ENCODE measurements at places on chromosomes 1 and 21. TPM values are rescaled to one million over a fixed set of nuclear protein-coding genes. Genes with fewer than 3 reads are reported as not detected.

RIPPLY3 gene
- 0.09 TPM for total RNA-seq

FALEC gene
- total RNA-seq: not detected

TMEM82 gene
- total RNA-seq: not detected

CD101 gene
- total RNA-seq: 0.39 TPM

SASS6 gene
- 13.1 TPM for total RNA-seq

TSPAN2 gene
- 1.3 TPM for total RNA-seq

CAPN8 gene
- not detected for total RNA-seq

SDC3 gene
- 0.44 TPM for total RNA-seq

- no peak for DNase-seq
- H3K36me3 ChIP-seq: no peaks in the 10 kb centered on the region
- no peak overlapping the region for H3K4me3 ChIP-seq
Observed at GRCh38 chr1:9794081-9794480, 29.7 kb downstream of the CLSTN1 start.

- no peak for DNase-seq
- H3K4me3 ChIP-seq: no peak overlapping the region
- no peak overlapping the region for H3K27ac ChIP-seq
- no peaks in the 10 kb centered on the region for H3K27me3 ChIP-seq
- no peaks in the 10 kb centered on the region for H3K36me3 ChIP-seq
Observed at GRCh38 chr1:201025571-201026002, 2.1 kb upstream of the KIF21B start.

GRCh38 chr1:68815632-68816031 is 318.8 kb upstream of the DEPDC1 start:
- no peaks in the 10 kb centered on the region for H3K36me3 ChIP-seq
- H3K4me1 ChIP-seq: no peaks in the 10 kb centered on the region
- no peaks in the 10 kb centered on the region for H3K27me3 ChIP-seq
- DNase-seq: no peak

DNA sequence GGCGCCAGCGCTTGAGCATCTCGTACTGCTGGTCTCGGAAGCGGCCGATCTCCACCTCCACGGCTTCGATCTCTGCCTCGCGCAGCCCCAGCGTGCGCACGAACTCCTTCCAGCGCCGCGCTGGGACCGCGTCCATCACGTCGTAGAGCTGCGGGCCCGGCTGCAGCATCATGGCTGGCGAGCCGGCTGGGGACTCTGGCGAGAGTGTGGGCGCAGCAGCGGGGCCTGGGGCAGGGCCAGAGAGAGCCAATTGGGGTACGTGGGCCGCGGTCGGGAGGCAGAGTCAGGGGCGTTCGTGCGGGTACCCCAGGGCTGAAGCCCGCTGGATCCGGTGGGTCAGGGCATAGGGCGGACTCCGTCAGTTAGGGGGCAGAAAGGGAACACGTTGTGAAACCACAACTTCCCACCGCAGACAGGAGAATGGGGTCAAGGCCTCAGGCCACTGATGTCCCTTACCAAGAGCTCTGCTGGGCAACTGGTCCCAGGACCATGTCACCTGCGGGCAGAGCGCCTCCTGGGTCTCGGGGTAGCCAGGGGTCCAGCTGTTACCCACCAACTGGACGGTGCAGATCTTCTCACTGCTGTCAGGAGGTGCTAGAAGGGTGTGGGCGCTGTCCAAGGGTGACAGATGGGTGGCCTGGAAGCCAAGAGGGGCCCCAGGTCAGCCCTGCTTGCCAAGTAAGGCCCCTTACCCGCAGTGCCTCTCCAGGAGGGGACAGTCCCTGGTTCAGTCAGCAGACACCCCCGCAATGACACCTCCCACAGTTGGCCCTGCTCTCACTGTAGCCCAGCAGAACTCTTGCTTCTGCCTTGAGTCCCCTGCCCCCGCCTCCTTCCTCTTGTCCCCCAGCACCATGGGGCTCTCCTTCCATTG is 4.2 kb downstream of the TNFRSF25 start:
- H3K27ac ChIP-seq: no peak overlapping the region
- peaks cover 16% of the 10 kb centered on the region for H3K36me3 ChIP-seq
- DNase-seq: no peak
- no peaks in the 10 kb centered on the region for H3K27me3 ChIP-seq
- no peak overlapping the region for H3K4me3 ChIP-seq

DNA sequence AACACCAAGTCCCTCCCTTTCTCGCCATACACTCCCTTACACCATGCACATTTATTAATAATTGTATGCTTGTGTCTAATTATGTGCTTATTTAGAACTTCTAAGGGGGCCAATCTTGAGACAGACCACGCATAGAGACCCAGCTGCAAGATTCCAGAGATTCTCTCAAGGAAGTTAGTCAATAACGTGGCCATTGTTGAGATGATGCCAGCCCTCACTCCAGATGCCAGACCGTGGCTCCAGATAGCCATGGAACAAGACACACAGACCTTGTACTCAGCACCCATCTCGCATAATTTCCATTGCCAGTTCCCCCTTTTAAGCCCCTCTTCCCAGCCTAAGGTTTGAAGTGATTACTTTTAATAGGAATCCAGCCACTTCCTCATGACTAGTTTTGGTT is 62.4 kb downstream of the DIRAS3 start:
- no peaks in the 10 kb centered on the region for H3K4me1 ChIP-seq
- H3K27me3 ChIP-seq: no peaks in the 10 kb centered on the region
- H3K36me3 ChIP-seq: no peaks in the 10 kb centered on the region
- DNase-seq: no peak

- peaks cover 9% of the 10 kb centered on the region for H3K36me3 ChIP-seq
- no peak overlapping the region for H3K27ac ChIP-seq
- no peak overlapping the region for H3K4me3 ChIP-seq
- DNase-seq: no peak
- peaks cover 89% of the 10 kb centered on the region for H3K4me1 ChIP-seq
Observed at GRCh38 chr1:26724926-26725325, 29.1 kb downstream of the ARID1A start.

GRCh38 chr1:107787299-107787698 is 177.7 kb downstream of the VAV3 start:
- peak overlapping the region; percentile 58 for H3K27ac ChIP-seq
- no peak overlapping the region for H3K4me3 ChIP-seq
- no peaks in the 10 kb centered on the region for H3K27me3 ChIP-seq
- DNase-seq: no peak
- no peaks in the 10 kb centered on the region for H3K36me3 ChIP-seq

DNA sequence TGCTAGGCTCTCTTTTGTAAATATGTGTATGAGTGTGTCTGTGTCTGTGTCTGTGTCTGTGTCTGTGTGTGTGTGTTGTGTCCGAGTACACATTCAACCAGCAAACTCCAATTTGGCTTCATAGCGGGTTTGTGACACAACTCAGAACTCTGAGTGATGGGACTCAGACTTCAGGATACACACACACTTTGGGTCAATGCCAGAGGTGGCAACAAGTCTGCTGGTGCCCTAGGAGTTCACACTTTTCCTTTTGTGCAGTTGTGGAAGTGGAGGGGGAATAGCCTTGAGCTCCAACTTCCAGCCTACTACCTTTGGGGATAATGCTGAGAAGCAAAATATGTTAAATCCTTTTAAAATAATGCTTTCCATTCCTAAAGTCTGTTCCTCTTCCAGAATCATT is 16.6 kb upstream of the TBX15 start:
- no peak overlapping the region for H3K4me3 ChIP-seq

- no peak overlapping the region for H3K4me3 ChIP-seq
- H3K4me1 ChIP-seq: peaks cover 8% of the 10 kb centered on the region
- DNase-seq: no peak
- H3K27me3 ChIP-seq: no peaks in the 10 kb centered on the region
Observed at GRCh38 chr1:25609921-25610320, 6.7 kb upstream of the MAN1C1 start.

DNA sequence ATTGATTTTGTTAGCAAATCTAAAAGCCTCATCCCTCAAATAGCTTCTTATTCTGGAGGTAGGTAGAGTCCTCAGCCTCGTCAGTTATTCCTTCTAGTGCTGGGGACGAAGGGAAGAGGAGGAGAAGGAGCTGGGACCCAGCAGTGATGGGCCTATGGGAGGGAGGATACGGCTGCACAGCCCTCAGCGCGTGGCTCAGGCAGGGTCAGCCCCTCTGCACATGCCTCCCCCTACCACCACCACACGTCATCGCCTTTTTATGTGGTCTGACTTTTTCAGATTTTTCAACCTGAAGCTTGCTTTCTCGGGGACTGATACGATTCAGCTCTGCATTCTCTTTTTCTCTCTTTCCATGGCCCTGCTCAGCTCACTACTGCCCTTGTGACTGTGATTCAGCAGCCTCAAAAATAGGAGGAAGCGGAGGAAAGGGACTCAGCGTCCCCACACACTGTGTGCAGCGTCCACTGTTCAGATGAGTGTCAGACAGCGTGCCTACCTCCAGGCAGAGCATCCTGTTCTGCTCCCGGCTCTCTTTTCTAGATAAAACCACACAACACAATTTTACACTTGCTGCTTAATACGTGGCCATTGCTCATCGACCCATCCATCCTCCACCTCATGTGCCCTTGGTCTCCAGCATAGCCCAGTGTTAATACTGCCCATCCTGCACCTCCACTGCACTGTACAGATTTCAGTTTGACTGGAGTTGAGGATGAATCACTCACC is 827 bp downstream of the OR2B11 start:
- H3K4me1 ChIP-seq: no peaks in the 10 kb centered on the region
- H3K27ac ChIP-seq: no peak overlapping the region
- no peak overlapping the region for H3K4me3 ChIP-seq
- no peaks in the 10 kb centered on the region for H3K27me3 ChIP-seq
- no peak for DNase-seq

DNA sequence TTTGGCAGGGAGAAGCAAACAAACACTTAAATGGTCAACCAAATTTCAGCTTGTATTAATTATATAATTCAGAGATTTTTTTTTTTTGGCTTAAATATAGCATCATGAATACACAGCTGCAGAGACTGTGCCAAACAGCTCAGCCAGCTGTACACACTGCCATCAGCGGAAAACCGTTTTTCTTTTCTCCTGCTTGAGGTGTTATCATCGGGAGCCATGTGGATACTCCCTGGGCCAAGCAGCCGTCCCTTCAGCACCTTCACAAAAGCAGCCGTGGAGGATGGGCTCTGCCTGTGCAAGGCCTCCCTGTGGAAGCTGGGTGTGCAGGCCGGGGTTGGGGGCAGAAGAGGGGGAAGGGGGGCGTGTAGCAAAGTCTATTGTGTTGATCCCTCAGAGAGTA is 85.0 kb downstream of the NUF2 start:
- no peak for DNase-seq
- no peaks in the 10 kb centered on the region for H3K27me3 ChIP-seq
- H3K36me3 ChIP-seq: no peaks in the 10 kb centered on the region
- no peak overlapping the region for H3K27ac ChIP-seq
- no peaks in the 10 kb centered on the region for H3K4me1 ChIP-seq

DNA sequence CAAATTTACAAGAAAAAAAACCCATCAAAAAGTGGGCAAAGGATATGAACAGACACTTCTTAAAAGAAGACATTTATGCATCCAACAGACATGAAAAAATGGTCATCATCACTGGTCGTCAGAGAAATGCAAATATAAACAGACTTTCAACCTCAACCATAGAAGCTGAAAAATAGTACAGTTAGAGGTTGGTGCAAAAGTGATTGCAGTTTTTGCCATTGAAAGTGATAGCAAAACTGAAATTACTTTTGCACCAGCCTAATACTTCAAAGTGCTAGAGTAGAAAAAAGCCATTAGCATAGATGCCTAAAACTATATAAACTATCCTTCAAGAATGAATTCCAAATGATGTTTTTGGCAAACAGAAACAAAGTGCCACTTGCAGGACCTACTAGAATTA is 365.8 kb upstream of the DPYD start:
- H3K36me3 ChIP-seq: no peaks in the 10 kb centered on the region
- no peaks in the 10 kb centered on the region for H3K4me1 ChIP-seq
- H3K27me3 ChIP-seq: no peaks in the 10 kb centered on the region

- DNase-seq: no peak
- H3K4me3 ChIP-seq: no peak overlapping the region
Observed at GRCh38 chr1:106344494-106344893, 712.0 kb upstream of the PRMT6 start.

- no peaks in the 10 kb centered on the region for H3K4me1 ChIP-seq
- H3K36me3 ChIP-seq: no peaks in the 10 kb centered on the region
- no peak for DNase-seq
Observed at GRCh38 chr1:97976801-97977200, 56.0 kb upstream of the DPYD start.
